AG20443 (cell line): ENCODE measurements at places on chromosomes 6 and 20.

GRCh38 chr6:113823916-113824315 is 33.2 kb upstream of the MARCKS start:
- no peak for DNase-seq

- DNase-seq, result no peak
Measured at GRCh38 chr20:53369871-53370270, 223.8 kb downstream of the ZNF217 start.

DNA sequence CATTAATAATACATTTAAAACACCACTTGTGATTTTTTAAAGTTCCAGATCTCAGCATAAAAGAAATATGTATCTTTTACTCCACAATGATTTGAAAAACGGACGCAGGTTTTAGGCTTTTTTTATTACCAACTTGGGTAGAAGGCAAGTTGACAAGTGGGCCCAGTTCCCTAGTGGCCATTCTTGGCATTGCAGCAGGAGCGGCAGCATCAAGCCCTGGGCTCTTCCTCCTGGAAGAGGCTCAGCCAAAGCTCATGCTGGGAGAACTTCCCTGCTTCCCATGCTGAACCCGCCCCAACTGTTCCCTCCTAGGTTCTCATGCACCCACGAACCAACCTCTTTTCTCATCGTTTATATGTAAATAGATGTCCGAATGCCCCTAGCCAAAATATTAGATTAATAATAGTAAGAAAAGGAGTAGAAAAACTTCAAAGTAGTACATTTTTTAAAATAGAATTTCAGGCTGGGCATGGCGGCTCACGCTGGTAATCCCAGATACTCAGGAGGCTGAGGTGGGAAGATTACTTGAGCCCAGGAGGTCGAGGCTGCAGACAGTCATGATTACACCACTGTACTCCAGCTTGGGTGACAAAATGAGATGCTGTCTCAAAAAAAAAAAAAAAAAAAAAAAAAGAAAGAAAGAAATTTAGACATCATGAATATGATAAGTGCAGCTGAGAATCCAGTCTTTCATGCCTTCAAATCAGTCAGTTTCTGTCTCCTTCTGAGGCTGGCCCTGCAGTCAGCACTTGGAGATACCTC is 18.2 kb upstream of the MYB start:
- peak; percentile 52 for DNase-seq

DNA sequence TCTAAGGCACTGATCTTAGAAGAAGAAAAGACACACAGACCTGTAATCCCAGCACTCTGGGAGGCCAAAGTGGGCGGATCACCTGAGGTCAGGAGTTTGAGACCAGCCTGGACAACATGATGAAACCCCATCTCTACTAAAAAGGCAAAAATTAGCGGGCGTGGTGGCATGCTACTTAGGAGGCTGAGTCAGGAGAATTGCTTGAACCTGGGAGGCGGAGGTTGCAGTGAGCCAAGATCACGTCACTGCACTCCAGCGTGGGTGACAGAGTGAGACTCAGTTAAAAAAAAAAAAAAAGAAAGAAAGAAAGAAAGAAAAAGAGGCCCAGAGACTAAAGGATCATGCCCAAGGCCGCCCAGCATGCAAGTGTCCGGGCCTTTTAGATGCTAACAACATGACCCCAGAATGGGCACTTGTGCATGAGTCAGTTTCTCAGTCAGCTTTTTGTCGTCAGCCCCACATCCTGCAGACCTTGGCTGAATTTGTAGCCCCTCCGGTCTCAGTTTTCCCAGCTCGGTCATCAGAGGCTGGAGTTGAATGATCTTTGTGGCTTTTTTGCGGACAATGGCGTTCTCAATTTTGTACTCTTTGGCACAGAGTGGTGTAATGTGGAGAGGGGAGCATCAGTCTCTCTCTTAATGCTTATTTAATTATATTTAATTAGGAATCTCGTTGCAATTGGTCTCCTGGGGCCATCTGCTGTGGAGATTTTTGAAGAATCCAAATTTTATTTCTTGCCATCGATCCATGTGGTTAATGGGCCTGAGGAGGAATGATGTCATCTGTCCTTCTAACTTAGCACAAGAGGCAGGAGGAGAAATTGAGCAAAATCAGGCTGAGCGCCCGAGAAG is 30.6 kb upstream of the APCDD1L start:
- DNase-seq, result no peak

DNA sequence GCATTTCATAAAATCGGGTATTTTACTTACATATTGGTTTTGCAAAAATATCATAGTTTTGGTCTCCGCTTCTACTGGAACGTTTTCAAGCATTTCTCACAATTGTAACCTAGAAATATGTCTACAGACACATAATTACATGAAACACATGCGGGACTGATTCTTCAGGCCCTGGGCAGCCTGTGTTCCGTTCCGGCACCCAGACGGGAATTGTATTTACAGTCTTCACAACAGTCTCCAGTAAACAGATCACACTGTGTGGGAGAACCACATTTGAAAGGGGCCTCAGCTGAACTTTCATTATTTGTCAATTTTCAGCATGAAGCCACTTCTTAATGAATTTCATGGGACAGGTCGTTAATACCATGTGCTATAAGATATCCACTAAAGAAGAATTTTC is 196.9 kb downstream of the DST start:
- DNase-seq, result no peak

- no peak for DNase-seq
Measured at GRCh38 chr20:23146181-23146580, 60.1 kb upstream of the CD93 start.

DNA sequence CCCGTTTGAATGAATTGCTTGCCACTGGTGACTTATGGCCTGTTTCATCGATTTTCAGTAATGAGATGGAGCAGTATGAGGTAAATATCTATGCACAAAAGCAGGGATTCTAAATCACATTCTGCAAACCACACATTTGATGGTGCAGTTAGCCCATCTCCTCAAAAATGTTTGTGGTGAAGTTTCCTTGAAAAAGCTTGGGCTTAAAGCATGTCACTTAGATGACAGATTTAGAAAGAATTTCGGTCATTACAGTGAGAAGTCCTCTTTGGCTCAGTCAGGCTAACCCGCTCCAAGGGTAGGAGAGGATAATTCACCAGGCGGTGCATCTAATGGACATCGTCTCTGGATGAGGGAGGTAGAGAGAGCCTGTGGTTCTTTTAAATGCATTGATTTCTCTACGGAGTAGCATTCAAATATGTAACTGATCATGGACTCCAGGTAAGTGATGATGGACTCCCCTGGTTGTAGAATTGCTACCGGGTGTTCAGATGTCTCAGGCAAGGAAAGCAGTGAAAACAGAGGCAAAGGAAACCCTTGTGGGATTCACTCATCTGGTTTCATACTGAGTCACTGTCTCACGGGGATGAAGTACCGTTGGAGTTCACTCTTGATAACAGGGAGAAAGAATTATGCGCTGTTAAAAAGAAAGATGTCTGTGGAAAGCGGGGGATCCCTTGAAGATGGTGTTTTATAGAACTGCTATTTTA is 65.3 kb downstream of the AIG1 start:
- peak; percentile 29 for DNase-seq

- peak; percentile 91 for DNase-seq
Measured at GRCh38 chr20:43379239-43379917, 78.3 kb upstream of the SRSF6 start.

DNA sequence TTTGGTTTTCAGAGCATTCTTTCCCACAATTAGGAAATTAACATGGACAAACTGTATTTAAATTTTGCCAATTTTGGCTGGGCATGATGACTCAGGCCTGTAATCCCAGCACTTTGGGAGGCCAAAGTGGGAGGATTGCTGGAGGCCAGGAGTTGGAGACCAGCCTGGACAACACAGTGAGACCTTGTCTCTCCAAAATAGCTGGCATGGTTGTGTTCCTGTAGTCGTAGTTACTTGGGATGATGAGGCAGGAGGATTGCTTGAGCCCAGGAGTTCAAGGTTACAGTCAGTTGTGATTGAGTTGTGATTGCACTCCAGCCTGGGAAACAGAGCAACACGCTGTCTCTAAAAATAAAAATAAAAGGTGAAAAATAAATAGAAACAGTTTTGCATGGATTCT is 15.0 kb downstream of the PANK2 start:
- no peak for DNase-seq

DNA sequence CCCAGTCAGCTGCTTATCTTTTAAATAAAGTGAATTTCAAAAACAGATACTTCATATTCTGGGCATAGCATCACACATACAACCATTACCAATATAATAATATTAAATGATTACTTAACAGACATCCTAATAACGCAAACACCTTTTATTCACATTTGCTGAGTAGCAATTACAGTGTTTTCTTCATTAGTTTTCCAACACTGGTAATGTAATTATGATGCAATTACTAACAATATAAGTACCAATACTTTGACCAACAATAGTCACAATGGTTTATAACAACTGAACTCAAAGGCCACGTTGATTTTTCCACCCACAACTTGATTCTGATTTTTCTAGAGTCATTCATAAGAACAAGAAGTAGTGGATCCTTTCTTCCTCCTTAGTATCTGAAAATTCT is 104.1 kb downstream of the MYB start:
- DNase-seq, result no peak

DNA sequence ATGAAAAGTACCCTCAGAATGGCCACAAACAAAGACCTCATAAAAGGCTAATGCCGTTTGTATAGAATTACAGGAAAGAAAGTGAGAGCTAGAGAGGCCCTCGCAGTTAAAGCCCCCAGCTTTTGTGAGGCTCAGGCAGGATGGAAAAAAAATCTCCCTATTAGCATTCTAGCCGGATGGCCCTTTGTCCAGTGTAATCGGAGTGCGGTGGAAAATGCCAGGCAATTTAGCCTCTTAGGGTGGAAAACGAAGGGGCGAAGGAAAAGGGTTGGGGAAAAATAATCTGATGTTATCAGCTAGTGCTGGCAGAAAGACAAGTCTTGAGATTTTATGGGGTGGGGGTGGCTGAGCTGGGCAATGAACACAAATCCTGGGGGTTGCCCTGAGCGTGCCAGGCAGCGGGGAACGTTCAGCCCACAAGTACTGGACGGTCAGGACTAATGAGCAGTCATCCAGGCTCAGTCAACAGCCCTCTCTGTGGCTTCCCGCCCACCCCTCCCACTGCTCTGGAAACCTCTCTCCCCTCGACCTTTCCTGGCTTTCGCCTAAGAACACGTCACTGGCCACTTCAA is 92.4 kb downstream of the PSMG4 start:
- no peak for DNase-seq

DNA sequence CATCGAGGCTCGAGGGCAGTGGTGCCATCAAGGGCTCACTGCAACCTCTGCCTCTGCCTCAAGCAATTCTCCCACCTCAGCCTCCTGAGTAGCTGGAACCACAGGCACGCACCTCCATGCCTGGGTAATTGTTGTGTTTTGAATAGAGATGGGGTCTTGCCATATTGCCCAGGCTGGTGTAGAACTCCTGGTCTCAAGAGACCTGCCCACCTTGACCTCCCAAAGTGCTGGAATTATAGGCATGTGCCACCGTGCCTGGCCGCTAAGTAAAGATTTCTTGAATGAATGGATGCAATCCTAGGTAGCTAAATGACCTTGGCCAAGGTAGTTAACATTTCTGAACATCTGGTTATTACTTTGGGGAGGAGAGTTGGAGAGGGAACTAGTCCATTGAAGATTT is 7.4 kb downstream of the SCAF8 start:
- DNase-seq, result no peak

DNA sequence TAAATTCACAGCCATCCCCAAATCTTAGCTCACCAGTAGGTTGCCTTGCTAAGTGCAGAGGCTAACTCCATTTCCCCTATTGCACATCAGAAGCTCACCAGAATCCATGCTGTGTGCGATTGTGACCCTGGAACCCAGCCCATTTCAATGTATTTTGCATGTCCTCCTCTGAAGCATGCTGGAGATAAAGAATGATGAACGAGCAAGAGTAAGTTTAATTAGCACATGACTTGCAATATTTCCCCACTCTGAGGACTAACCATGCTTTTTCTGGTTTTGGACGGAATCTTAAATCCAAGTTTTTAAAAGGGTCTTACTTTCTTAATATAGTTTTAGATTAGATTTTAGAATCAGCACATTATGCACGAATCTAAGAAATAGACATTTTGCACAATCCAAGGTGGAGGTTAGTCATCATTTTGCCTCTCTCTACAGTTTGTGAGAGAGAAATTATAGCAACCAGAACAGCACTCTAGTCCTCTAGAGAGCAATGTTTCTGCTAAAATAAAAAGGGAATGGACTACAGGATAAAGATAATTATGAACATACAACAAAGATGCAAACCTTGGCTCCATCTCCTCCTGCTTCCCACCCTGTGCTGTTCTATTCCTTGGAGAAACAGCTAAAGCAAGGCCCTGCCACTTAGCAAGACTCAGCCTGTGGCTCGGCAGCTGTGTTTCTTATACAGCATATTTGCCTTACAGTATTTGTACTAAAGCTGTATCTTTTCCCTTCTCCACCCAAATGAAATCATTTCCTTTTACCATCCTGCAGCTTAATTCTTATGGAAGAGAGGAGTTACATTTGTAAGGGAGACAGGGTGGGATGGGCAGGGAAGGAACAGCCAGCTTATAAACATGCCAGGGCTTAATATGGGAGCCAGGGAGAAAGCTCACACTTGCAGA is 24.9 kb upstream of the LAMA4 start:
- DNase-seq, result no peak

GRCh38 chr6:31770860-31771259 is 6.3 kb downstream of the VWA7 start:
- no peak for DNase-seq

DNA sequence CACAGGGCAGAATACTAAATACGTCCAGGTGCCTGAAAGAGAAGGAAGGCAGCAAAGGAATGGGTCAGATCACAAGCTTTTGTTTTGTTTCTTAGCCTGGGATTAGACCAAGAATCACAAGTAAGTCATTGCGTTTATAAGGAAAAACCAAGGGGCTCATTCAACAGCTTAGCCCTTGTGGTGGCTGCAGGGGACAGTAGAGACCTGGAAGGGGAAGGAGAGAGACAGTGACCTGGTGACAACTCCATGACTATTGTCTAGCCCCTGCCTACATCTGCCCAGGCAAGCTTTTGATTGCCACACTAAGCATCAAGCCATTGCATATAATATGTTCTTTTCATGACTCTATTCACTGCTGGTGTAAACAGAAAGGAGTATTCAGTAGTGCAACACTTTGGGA is 30.2 kb upstream of the TBC1D7 start:
- DNase-seq, result no peak

- DNase-seq, result no peak
Measured at GRCh38 chr6:147709396-147710272, 201.1 kb downstream of the SAMD5 start.

DNA sequence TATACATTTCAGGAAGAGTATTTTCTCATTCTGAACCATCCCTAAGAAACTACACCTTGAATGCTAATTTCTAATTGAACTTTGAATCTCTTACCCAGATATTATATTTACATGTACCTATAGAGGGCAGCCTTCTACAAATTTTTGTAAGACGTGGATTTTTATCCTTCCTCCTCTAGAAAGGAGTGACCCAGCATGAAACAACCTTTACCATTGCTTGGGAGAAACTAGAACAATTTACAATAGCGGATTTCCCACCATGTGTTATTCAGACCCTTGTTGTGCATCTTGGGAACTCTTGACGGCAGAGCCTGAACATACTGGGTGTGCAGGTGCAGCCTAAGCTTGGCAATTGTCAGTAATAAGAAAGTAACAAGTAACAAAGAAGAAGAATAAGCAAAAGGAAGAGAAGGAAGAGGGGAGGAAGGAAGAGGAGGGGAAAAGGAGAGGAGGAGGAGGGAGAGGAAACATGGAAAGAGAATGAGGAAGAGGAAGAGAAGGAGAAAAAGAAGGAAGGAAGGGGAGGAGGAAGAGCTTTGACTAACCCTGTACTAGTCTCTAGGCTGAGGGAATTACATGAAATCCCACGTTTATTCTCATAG is 10.8 kb upstream of the TAAR1 start:
- peak; percentile 42 for DNase-seq
